ENCODE measurements at places on chromosomes 6 and 20.

- DNase-seq: no peak
Measured at GRCh38 chr20:45974896-45975565, 3.0 kb upstream of the ZNF335 start.

- no peak for DNase-seq
Measured at GRCh38 chr6:25384967-25385366, 105.8 kb downstream of the CARMIL1 start.

- DNase-seq: no peak
Measured at GRCh38 chr20:47631078-47631477, 129.4 kb downstream of the NCOA3 start.

DNA sequence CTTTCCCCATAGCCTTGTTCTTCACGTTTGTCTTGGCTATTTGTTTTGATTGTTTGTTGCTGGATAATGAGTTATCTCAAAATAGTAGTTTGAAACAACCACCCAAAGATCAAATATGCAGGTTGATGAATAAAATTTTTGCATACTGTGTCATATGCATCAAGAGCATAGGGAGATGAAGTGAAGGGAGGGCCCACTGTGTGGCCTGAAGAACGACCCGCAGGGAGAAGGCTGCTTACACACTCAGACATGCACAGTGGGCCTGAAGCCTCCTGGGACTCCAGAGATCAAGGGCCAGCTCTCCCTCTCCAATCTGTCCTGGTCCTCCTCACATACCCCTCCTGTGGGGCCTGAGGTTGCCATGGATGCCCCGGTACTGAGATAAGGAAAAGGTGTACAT is 16.2 kb upstream of the TREM2 start:
- DNase-seq: no peak

GRCh38 chr20:35226884-35227681 is 593 bp downstream of the MMP24 start:
- no peak for DNase-seq

- DNase-seq: no peak
Measured at GRCh38 chr6:10030942-10031537, 383.8 kb downstream of the TFAP2A start.

DNA sequence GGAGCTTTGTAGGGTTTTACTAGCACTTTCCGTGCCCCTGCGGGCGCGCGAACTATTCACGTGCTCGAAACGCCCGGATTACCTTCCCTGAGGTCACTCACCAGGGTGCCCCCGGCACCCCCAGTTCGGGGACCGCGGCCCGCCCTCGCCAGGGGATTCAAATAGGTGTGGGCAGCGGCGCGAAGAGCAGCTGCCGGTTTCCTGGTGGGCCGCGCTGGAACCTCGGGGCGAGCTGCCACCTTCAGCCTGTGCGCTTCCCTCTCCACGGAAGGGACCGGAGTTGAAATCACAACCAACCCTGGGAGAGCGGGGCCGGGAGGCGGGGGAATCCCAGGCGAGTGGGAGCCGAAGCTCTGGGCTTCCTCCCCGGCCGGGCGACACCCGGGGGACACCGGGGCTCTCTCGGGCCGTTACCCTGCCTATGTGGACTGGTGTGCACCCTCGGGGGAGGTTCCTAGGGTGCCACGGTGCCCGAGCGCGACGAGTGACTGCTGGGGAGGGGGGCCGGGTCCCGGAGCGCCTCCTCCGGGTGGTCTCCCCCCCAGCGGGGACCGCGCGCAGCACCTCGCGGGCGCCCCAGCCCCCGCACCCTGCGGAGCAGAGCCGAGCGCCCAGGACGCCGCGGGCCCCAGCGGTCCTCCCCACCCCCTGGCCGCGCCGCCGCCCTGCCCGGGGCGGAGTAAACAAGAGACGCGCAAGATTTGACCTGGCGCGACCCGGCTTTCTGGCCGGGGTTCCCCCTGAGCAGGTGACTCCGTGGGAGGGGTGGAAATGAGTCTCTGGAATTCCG is 2.1 kb upstream of the HIVEP2 start:
- no peak for DNase-seq

GRCh38 chr6:10745116-10745515 is 2.5 kb upstream of the TMEM14B start:
- no peak for DNase-seq
